MCF 10A (cell line): ENCODE measurements at places on chromosomes 4 and X. TPM values are rescaled to one million over a fixed set of nuclear protein-coding genes. Genes with fewer than 3 reads are reported as not detected.

- DNase-seq: no peak
Observed at GRCh38 chr4:183098019-183098722, 886 bp upstream of the WWC2 start.

GPC4 gene
- 1.4 and 1.9 TPM in 2 replicates for total RNA-seq

CXCL1 gene
- total RNA-seq: 35.0 and 49.3 TPM in 2 replicates

RPA4 gene
- total RNA-seq: 0.98 and 1.4 TPM in 2 replicates
